ENCODE measurements at places on chromosomes 3 and 15.

- DNase-seq: no peak
Measured at GRCh38 chr15:99407716-99408115, 156.4 kb downstream of the LRRC28 start.

DNA sequence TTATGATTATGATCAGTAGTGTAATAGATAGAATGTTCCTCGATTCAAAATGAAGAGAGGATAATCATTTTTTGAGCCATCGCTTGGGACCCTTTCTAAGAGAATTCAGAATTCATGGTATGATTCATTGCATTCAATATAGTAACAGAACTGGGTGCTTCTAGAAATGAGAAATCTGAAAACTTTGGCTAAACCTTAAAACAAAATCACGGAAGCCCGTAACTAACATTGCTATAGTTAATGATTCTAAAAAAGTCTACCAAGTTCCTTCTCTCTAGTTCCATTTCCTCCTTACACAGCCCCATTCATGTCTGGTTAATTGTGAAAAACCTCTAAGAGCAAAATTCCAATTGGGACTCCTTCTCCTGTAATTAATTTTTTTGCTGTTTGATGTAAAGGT lies 217.1 kb downstream of the GBE1 start:
- no peak for DNase-seq

GRCh38 chr3:189146848-189147247 lies 24.9 kb upstream of the TPRG1 start:
- DNase-seq: no peak

- DNase-seq: no peak
Measured at GRCh38 chr3:4758249-4758860, 220.9 kb upstream of the BHLHE40 start.

DNA sequence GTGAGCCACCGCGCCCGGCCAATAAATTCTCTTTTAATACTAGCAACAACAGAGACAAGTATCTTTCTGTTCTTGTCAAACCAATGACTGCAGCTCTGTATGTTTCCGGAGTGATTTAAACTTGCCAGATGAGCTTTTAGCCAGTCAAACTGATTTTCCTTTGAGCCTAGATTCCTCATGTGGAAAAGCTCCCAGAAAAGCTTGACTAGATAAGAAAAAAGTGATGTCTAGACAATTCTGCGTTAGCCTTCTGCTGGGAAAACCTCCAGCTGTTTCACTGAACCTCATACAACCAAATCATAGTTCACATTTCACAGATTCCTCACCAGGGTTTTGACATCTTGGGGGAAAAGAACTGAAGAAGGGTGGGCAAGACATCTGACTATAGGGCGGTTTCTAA lies 78.6 kb downstream of the MAGI1 start:
- no peak for DNase-seq

DNA sequence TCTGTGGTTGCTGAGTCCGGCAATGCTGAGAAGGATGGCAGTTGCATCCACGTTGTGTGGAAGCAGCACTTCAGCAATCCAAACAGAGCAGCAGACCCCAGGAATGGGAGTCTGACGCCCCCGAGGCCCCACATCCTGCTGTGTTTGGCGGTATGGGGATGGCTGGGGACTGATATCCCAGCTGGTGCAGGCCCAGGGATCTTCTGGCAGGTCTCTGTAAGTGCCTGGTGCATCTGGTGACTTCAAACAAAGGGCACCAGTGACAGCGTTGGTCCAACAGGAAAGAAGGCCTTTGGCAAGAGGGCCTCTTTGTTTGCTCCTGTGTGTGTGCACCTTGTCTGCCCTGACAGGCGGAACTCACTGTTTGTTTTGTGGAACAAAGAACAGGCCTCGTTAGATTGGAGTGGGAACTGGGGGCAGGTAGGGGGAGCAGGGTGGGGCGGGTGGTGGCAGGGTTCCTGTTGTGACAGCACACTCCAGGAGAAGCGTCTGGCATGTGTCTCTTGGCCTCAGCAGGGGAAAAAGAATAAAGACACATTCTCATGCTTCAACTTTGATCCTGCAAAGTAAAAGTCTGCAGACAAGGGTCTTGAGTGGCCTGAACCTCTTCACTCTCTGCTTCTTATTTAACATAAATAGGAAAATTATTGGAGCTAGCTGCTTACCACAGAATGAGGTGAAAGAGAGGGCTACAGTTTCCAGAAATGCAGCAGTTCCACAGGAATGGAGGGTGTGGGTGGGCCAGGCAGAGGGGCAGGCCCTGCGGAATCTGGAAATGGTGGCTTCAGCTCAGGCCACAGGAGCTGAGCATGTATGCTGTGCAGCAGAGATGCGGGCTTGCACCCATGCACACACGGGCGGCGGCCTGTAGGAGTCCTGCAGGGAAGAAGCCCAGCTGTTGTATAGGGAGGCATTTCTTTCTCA lies 94.5 kb upstream of the MYZAP start:
- no peak for DNase-seq

- no peak for DNase-seq
Measured at GRCh38 chr3:118900737-118901525, 133.7 kb downstream of the IGSF11 start.

- no peak for DNase-seq
Measured at GRCh38 chr3:36447061-36447460, 66.8 kb downstream of the STAC start.

DNA sequence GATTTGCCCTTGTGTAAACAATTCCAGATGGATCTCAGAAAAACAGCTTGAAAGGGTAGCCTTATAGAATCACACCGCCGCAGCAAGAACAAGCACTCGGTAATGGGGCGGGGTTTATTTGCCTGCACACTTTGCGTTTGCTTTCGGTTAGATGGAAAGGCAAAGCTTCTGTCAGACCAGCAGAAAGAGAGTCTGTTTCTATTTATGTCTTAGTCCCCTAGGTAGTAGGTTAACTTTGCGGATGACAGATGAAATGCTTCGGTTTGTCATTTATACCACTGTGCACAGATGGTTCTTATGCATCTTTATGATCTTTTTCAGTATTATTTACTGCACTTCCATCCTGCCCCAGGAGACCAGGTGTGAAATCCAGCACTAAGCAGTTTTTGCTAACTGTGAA lies 62.2 kb downstream of the PYDC2 start:
- DNase-seq: no peak

- DNase-seq: no peak
Measured at GRCh38 chr15:50232791-50233190, 32.7 kb downstream of the HDC start.

DNA sequence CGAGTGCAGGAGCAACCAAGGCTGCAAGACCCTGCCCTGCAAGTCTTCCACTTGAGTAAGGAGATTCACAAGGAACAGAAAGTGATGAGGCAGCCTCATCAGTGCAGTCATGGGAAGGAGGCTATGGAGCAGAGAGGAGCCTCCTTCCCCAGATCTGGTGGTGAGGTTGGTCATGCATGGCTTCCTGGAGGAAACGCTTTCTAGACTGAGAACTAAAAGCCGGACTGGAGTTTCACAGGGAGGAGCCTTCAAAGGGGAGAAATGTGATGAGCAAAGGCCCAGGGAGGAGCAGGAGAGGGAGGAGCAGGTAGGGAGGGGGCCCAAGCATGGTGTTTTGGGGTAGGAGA lies 139.9 kb downstream of the SRGAP3 start:
- DNase-seq: no peak

- no peak for DNase-seq
Measured at GRCh38 chr3:185813691-185814215, 11.1 kb downstream of the IGF2BP2 start.

DNA sequence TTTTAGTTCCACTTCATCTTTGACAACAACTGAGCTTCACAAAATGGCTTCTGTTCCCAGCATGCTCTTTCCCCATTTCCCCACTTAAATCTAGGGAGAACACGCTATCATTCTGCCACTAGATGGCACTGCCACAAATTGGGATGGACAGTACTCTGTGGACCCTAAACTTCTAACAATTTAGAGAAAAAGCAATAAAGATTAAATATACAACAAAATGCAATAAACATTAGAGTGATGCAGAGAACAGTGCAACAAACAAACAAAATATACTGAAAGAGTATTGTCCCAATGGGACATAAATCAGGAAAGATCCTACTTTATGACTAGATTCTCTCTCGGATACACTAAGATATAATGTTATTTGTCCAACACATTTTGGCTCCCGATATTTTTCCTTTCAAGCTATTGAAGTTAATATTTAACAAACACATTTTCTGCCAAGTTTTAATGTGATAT lies 169.7 kb upstream of the TMCO5A start:
- DNase-seq: no peak

- DNase-seq: no peak
Measured at GRCh38 chr3:134419214-134419959, 45.1 kb upstream of the AMOTL2 start.

DNA sequence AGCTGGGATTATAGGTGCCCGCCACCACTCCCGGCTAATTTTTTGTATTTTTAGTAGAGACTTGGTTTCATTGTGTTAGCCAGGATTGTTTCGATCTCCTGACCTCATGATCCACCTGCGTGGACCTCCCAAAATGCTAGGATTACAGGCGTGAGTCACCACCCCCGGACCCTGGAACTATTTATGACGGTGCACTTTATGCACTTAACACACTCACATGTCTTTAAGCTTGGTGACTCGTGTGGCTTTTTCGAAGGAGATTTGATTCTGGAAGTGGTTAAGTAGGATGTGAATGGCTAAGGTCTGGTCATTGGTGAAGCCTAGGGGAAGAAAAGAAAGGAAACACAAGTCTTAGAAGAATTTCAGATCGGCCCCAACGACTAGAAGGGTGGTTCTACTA lies 20.3 kb downstream of the BBS4 start:
- DNase-seq: no peak

- no peak for DNase-seq
Measured at GRCh38 chr3:7315037-7315436, 454.1 kb downstream of the GRM7 start.

- DNase-seq: no peak
Measured at GRCh38 chr3:130789782-130790322, 43.2 kb upstream of the PIK3R4 start.

GRCh38 chr3:108887777-108888176 lies 65.2 kb downstream of the TRAT1 start:
- DNase-seq: no peak

- DNase-seq: no peak
Measured at GRCh38 chr15:31304751-31305365, 21.8 kb upstream of the KLF13 start.

GRCh38 chr3:111675846-111676210 lies 80.7 kb upstream of the ZBED2 start:
- DNase-seq: no peak

GRCh38 chr15:45307230-45307924 lies 55.3 kb downstream of the SLC28A2 start:
- no peak for DNase-seq

- no peak for DNase-seq
Measured at GRCh38 chr3:130316169-130316568, 29.3 kb upstream of the COL6A5 start.

DNA sequence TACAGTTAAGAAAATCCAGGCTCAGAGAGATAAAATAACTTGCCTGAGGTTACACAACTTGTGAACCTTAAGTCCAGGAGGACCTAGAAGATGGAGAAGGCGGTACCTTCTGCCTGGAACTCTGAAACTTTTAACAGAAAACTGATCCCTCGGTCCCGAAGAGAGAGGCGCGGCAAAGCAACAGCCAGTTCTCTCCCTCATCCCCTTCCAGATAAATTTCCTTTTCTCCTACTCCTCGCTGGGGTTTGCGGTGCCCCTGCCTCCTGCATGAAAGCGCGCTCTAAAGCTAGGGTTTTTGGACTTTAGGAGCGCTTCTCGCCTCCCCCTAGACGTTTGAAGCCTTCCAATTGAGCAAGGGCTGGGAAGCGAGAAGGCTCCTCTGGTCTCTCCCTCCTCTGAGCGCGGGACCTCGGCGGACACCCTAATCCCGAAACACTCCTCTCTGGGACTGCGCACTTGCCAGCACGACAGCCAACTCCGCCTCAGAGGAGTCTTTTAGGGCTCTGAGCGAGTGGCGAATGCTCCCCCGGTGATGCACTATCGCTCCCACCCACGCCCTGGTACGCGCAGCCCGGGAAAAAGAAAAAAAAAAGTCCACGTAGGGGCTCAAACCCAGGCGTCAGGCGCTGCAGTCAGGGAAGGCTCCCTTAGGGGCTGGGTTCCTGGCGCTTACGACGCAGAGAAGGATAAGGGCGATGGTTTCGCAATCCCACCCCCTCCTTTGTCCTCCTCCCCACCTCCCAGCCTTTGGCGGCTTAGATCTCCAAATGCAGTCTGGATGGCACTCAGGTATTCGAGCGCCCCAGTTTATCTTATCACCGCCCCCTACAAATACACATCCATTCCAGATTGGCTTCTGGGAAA lies 7.9 kb upstream of the EOMES start:
- DNase-seq: no peak

DNA sequence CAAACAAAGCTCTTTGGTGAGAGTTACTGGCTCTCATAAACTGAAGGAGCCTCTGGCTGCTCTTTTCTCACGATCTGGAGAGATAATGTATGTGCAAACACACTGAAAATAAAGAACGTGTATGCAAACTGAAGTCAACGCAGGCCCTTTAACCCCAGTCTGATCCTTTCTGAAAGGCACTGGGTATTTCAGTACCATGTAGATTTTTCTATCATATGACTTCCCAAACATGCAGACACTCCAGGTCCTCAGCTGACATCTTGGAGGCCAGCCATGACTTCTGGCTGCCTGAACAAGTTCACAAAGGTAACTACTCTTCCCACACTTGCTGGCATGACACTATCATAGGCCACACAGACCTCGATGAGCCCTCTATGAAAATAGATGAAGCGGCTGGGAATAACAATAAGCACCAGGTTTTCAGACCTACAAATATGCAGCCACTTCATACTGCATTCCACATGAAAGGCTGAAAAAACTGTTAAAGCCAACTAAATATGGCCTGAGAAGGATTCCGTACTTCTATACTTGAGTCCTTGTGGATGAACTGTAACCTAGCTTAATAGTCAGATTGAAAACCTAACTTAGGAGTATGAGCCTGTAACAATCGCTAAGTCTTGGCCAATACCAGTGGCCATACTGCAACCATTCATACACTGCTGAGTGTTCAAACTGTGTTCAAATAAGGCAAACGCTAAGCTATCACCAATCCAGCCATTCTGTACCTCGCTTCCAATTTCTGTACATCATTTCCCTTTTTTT lies 121.3 kb downstream of the THRB start:
- DNase-seq: no peak

DNA sequence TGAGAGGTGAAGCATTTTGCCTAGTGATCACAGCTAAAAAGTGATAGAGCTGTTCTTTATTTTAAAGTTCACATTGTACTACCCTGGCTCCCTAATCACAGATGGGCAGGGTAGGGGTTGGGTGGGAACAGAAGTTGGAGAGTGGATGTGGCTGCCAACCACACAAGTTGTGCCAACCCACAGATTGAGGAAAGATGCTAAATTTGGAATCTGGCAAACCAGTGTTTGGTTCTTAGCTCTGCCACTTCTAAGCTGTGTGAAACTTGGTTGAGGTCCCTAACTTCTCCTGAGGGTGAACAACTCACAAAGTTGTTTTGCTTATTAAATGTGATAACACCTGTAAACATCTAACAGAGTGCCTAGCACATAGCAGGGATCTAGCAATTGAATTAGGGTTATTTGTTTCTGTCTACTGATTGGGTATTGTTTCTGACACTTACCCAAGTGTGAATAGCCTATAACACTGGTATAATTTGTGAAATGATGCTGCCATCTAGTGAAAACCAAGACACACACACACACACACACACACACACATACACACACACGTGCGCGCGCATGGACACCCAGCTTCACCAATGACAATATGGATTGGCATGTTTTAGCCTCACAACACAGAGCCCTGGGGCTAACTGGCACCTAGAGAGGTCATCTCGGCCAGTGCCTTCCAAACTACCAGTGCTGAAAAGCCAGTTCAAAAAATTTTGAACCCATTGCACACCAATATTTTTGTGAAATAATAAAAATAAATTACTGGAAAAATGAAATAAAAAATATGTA lies 25.3 kb downstream of the ADGRG7 start:
- no peak for DNase-seq

Measured in stimulated activated CD8-positive, alpha-beta memory T cell treated with anti-CD3 and anti-CD28 coated beads, Interleukin-15, amount 100 ng/mL, for 24 hours (primary cell).